ENCODE measurements at places on chromosomes 6 and 20.

DNA sequence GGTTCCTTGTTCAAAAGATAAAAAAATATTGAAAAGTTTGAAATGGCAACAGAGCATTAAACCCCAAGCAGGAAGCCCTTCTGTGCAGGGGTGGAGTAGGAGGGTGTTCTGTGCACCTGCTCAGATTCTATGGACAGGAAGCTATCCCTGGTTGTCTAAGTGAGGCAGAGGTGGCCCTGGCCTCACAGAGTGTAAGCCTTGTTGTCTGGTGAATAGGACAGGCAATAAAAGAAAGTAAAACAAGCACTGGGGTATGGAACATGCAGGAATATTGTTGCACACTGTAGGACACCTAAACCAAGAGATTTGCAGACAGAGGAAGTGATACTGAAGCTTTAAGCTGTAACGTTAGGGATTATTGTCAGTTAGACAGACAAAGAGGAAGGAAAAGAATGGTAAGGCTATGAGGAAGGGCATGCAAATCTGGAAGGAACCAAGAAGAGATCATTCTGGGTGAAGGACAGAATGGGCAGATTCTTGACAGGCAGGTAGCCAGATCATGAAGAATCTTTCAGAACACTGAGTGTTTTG, 66.8 kb downstream of the TBC1D7 start:
- peak; percentile 52 for DNase-seq

GRCh38 chr20:50376179-50376887, 133.8 kb upstream of the PTPN1 start:
- DNase-seq = no peak

DNA sequence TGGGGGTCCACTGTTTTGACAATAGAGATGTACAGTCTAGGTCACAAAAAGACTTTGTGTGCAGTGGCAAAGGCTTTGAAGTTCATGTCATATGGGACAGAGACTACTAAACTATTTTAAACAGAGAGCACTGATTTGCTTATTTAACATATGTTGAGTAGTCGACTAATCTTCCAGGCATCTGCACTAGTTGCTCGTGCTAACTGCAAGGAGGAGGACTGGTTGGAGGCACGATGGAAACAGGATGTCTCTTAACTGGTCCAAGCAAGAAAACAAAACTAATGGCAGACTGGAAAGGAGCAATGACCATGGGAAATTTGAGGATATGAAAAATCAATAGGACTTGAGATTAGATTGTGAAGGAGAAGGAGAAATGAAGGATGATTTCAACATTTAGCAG, 28.5 kb upstream of the ERVFRD-1 start:
- no peak for DNase-seq

DNA sequence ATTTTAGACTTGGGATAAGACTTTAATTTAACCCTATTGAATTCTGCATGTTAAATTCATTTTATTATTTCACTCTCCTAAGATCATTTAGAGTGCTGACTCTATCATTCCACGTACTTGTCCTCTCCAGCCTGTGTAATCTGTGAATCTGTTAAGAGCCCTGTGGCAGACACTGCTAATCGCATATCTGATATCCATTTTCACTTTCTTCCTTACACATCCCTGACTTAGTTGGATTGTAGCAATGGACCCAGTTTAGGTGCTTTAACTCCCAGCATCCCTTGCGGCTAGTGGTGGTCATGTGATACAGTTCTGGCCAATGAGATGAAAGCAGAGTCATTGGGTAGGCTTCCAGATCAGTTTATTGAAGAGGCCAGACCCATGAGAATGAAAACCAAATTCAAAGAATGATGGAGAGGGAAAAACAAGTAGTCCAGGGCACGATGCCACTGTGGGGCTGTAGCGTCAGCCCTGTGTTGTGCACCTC, 57.2 kb upstream of the SOX4 start:
- no peak for DNase-seq

DNA sequence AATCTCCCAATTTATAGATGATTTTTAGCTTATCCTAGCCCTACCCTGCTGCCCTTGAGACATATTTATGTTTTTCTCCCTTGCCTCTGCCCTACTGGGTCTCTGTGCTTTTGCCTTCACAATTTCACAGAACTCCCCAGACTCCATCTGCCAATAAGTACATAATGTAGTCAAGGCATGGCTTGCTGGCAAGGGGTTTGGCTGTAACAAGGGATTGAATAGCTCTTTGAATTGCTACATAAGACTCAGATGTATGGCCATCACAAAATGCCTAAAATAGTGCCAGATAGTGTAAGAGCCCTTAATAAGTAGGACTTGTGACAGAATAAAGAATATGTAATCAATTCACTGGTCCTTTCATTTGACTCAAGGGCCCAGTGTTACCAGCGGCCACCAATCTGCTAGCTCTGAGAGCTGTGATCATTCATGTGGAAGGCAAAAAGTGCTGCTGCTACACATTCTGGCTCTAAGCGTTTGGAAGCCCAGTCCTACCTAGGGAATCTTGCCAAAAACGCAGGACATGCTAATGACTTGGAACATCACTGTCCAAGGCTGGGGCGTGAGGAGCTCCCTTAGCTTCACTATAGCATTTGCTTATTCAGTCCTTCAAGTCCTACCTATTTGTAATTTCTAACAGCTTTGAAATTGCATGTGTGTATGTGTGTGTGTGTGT, 20.5 kb downstream of the CLVS2 start:
- no peak for DNase-seq

DNA sequence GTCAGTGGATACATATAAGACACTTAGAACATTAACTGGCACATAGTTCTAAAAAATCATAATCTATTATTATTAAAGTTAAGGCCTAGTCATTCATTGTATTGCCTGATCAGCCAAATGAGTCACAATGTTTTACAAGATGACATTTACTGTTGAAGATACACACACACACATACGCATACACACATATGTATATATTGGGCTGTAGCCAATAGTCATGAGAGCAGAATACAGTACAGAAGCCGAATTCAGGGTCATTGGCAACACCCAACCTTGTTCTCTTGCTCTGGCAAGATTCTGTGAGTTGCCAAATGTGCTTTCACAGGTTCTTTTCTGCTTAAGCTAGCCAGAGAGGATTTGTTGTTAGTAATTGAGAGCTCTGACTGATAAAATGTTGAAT, 922.8 kb upstream of the MAP3K7 start:
- no peak for DNase-seq

GRCh38 chr20:14609328-14610221, 272.2 kb upstream of the FLRT3 start:
- no peak for DNase-seq

GRCh38 chr6:128070406-128070805, 169.5 kb upstream of the THEMIS start:
- DNase-seq = no peak

Measured in GDM1 (cell line).